Prostate gland (tissue), 2 donors: ENCODE measurements at places on chromosomes 3 and 15. TPM values are rescaled to one million over a fixed set of nuclear protein-coding genes. Genes with fewer than 3 reads are reported as not detected.

DNA sequence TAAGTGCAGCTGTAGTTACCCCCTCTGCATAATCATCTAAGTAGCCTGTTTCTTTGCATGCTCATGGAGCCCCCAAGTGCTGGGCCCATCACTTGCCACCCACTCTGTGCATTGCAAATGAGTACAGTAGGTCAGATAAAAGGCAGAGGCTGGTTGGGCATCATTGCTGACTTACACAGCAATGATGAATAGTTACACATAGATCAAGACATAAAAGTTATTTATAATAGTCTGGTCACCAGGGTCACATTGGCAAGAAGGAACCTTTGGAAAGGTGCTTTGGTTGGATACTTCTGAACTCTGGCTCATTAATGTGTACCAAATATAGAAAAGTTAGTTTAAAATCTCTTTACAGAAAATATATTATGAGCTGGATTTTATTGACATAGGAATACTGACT, 111.6 kb downstream of the MITF start:
- no peak for DNase-seq
- no peaks in the 10 kb centered on the region for H3K4me1 ChIP-seq
- no peak overlapping the region for H3K4me3 ChIP-seq
- H3K27me3 ChIP-seq, result no peaks in the 10 kb centered on the region
- H3K36me3 ChIP-seq, result no peaks in the 10 kb centered on the region
- H3K27ac ChIP-seq, result no peak overlapping the region

- H3K36me3 ChIP-seq, result no peaks in the 10 kb centered on the region
- DNase-seq, result no peak
- H3K4me3 ChIP-seq, result no peak overlapping the region
- H3K27me3 ChIP-seq, result no peaks in the 10 kb centered on the region
- H3K4me1 ChIP-seq, result no peaks in the 10 kb centered on the region
These were observed 79.2 kb downstream of the CD47 start for GRCh38 chr3:108011616-108012015.

DNA sequence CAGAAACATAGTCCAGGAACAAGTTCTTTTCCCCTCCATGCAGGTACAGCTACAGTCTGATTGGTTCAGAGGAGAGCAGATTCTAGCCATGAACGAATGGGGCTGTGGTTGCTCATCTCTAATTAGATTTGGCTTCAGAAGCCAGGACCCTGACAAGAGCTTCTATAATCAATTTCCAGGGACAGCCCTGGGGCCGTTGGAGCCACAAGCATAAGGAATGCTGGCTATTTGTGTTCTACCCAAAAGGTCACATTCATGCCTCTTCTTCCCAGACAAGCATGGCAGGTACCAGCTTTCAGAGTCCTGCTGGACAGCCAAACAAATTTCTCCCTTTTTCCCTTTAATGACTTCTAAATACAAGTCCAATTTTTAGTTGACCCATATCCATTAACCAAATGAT, 215.5 kb upstream of the LRTM1 start:
- no peaks in the 10 kb centered on the region for H3K4me1 ChIP-seq
- no peaks in the 10 kb centered on the region for H3K36me3 ChIP-seq
- H3K4me3 ChIP-seq, result no peak overlapping the region

- H3K36me3 ChIP-seq, result no peaks in the 10 kb centered on the region
- H3K27ac ChIP-seq, result no peak overlapping the region
- H3K4me3 ChIP-seq, result no peak overlapping the region
These were observed 71.4 kb downstream of the SEMA6D start for GRCh38 chr15:47788685-47789084.

GRCh38 chr3:123310186-123310585, 108.4 kb downstream of the SEC22A start:
- no peaks in the 10 kb centered on the region for H3K4me1 ChIP-seq
- H3K27ac ChIP-seq, result no peak overlapping the region
- H3K36me3 ChIP-seq, result no peaks in the 10 kb centered on the region

The HYKK gene
- total RNA-seq, result 6.2 TPM

DNA sequence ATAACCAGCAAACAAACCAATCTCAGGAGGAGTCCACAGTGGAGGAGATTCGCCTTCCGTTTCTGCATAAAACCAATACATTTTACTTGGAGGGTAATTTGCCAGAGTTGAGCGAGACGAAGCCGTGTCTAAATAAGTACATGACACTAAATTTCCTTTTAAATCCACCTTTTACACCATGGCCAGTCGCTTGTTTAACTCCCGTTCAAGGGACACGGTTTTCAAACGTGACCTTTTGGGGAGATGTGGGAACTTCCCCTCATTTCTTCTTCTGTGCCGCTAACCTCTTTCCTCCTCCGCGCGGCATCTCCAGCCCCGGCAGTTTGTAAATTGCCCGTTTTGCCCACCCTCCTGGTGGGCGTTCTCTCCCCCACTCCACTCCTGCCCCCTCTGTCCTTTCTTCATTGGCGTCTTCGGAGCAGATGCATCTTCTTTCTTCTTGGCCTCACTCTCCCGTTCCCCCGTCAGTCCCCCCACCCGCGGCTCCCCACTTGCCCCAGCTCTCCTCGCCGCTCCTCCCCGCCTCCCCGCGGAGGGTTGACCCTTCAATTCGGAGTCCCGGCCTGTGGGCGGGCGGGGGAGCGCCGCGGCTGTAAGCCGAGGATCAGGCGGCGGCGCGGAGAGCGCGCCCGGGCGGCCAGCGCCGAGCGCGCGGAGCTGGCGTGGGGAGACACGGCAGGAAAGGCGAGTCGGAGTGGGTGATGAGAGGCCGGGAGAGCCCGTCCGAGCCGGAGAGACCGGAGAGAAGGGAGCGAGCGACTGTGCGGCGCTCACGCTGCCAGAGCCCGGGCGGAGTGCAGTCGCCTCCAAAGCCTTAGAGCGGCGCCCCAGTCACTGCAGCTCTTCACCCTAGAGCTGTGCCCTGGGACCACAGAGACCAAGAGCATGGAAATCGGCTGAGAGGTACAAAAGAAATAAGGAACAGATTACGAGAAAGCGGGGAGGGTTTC, at the start of gene NLGN1:
Gene NLGN1 (plus strand): TSS at position 584 of the 950 bp plus-strand sequence.
- DNase-seq, result peak; percentile 66
- H3K4me1 ChIP-seq, result no peaks in the 10 kb centered on the region
- no peaks in the 10 kb centered on the region for H3K36me3 ChIP-seq
- H3K27me3 ChIP-seq, result no peaks in the 10 kb centered on the region
- H3K27ac ChIP-seq, result peak within 1 kb of the TSS; percentile 73

DNA sequence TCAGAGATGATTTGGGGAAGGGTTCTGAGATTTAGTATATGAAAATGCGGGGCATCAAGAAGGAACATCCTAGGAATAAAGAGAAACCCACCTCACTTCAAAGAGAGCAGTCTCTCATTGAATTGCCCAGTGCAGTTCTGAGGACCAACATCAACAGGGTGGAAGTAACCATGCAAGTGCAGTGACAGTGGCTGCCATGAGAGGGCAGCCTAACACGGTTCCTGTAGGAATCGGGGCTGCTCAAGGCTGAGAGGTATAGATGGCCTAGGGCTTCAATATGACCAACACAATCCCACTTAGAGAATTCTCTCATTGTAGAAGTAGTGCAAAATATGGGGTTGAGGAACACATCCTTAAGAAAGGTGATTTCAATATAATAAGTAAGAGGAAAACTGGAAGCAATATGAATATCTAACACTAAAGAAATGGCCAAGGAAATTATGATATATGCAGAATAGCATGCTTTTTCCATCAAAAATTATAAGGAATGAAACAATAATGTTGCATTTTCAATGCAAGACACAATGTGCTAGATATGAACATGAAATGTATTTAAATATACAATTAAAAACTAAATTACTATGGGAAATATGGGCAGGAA, 51.1 kb upstream of the ARRDC4 start:
- peaks cover 2% of the 10 kb centered on the region for H3K27me3 ChIP-seq
- DNase-seq, result peak; percentile 40
- no peak overlapping the region for H3K27ac ChIP-seq
- no peaks in the 10 kb centered on the region for H3K4me1 ChIP-seq
- H3K4me3 ChIP-seq, result no peak overlapping the region

GRCh38 chr15:91068436-91068835, 31.6 kb upstream of the SV2B start:
- H3K27me3 ChIP-seq, result no peaks in the 10 kb centered on the region
- H3K27ac ChIP-seq, result no peak overlapping the region
- no peak for DNase-seq
- no peak overlapping the region for H3K4me3 ChIP-seq
- no peaks in the 10 kb centered on the region for H3K36me3 ChIP-seq
